ENCODE measurements at places on chromosomes 1 and 21.

- DNase-seq = no peak
These were observed 546 bp downstream of the POU2F1 start for GRCh38 chr1:167221126-167221737.

GRCh38 chr1:75765697-75766355 lies 20.2 kb upstream of the RABGGTB start:
- no peak for DNase-seq

- no peak for DNase-seq
These were observed 49.0 kb downstream of the KLHDC7A start for GRCh38 chr1:18529714-18530113.

- DNase-seq = no peak
These were observed 55.8 kb downstream of the MAST2 start for GRCh38 chr1:45859221-45859620.

GRCh38 chr1:95451054-95451453 lies 217.0 kb downstream of the RWDD3 start:
- no peak for DNase-seq

DNA sequence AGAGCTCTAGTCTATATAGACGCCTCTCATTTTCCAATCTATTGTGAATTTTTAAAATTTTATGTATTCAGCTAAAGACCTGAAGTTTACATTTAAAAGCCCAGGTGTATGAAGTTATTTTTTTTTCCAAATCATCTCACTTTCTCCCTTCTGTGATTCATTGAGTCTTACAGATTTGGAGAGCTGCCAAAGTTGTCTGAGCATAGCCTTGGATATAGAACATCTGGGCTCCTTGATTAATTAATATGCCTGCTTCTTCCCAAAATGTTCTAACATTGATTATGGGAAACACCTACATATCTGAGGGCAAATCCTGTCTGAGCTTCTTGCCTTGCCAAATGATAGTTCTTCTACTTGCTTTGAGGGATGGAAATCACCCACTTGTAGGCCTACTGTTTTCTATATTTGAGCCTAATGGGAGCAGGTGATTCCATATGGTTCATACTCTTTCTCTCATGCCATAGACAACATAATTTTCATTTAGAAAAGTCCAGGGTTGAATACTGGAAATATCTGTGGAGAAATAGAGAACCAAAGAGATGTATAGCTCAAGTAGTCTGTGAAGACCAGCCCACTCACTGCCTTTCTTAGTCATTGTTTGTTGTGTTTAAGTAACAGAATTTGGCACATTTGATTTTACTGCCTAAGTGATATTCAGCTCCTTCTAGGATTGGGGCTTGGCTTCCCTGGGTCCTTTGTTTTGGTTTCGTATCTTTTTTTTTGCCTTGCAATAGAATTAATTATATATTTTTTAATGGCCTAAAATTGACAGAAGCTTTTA lies 46.2 kb downstream of the MACF1 start:
- no peak for DNase-seq

DNA sequence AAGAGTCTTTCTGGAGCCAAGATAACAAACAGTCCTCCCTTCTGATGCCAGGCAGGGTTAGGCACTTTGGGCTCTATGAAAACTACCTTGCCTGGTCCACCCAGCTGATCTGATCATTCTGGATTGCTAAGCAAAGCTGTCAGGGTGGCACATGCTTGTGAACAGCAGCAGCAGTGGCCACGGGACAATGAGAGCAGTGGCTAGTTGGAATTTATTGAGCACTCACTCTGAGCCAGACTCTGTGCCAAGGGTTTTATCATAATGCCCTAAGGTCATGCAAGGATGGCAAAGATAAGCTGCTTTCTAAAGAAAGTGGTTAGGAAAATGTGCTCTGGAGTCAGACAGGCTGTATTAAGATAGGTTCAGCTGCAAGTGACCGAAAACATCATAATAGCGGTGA lies 390.4 kb upstream of the VAMP3 start:
- DNase-seq = no peak

- DNase-seq = no peak
These were observed 7.4 kb downstream of the CFAP410 start for GRCh38 chr21:44331650-44332307.

GRCh38 chr21:18449605-18450550 lies 46.3 kb upstream of the TMPRSS15 start:
- DNase-seq = no peak

DNA sequence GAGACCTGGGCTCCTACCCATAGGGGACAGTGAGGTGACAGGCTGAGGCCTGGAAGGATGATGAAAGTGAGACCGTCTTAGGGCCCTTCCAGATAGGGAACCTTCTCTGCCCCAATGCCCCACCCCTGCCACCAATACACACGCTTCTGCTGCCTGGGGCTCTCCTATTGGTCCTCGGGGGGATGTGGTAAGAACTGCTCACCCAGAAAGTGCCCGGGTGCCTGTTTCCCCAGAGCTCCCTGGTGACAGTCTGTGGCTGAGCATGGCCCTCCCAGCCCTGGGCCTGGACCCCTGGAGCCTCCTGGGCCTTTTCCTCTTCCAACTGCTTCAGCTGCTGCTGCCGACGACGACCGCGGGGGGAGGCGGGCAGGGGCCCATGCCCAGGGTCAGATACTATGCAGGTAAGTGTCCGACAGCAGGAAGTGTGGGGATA lies 948 bp downstream of the SEMA4A start:
- peak; percentile 46 for DNase-seq

- peak; percentile 31 for DNase-seq
These were observed 122.2 kb downstream of the CCDC185 start for GRCh38 chr1:223515421-223515820.

- no peak for DNase-seq
These were observed 254.0 kb downstream of the MATN1 start for GRCh38 chr1:30469426-30469825.

- no peak for DNase-seq
These were observed 210.0 kb upstream of the FOXD3 start for GRCh38 chr1:63112155-63112900.

- no peak for DNase-seq
These were observed 37.5 kb downstream of the HIVEP3 start for GRCh38 chr1:41880950-41881885.

DNA sequence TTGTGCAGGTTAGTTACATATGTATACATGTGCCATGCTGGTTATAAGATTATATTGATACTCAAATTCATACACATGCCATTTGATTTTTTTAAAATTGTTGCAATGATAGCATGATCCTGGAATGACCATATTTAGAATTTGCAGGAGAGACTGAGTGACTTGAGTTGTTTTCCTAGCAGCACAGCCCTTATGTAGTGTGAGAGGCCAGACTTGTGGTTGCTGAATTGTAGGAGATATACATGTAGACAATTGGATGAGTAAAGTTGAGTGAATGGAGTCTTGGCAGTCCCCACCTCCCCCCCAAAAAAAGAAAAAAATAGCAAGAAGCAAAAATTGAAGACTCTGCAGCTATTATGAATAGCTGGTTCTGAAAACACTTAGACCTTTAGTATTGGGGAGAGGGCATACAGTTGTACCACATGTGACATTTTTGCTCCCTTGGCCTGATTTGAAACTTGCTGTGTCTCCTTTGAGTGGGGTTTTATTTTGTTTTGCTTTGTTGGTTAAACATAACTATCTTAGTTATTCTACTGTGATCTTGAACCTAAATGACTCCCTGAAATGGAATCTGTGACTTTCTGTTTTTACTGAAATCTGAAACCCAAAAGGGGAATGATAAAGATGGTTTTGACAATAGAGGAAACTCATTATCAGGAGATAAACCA lies 280.3 kb downstream of the HMCN1 start:
- DNase-seq = no peak

DNA sequence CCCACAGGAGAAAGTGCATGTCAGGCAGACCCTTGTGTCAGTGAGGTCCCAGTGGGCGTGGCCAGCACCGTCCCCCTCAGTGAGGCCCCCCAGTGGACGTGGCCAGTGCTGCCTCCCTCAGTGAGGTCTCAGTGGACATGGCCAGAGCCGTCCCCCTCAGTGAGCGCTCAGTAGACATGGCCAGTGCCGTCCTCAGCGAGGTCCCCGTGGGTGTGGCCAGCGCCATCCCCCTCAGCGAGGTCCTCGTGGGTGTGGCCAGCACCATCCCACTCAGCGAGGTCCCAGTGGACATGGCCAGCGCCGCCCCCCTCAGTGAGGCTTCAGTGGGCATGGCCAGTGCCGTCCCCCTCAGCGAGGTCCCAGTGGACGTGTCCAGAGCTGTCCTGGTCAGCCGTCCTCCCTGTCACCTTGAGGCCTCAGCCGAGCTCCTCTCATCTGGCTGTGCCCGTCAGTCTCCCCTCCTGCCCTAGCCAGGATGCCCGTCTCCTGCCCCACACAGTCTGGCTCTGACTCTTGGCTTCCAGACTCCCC lies 35.5 kb downstream of the PDE9A start:
- DNase-seq = no peak

DNA sequence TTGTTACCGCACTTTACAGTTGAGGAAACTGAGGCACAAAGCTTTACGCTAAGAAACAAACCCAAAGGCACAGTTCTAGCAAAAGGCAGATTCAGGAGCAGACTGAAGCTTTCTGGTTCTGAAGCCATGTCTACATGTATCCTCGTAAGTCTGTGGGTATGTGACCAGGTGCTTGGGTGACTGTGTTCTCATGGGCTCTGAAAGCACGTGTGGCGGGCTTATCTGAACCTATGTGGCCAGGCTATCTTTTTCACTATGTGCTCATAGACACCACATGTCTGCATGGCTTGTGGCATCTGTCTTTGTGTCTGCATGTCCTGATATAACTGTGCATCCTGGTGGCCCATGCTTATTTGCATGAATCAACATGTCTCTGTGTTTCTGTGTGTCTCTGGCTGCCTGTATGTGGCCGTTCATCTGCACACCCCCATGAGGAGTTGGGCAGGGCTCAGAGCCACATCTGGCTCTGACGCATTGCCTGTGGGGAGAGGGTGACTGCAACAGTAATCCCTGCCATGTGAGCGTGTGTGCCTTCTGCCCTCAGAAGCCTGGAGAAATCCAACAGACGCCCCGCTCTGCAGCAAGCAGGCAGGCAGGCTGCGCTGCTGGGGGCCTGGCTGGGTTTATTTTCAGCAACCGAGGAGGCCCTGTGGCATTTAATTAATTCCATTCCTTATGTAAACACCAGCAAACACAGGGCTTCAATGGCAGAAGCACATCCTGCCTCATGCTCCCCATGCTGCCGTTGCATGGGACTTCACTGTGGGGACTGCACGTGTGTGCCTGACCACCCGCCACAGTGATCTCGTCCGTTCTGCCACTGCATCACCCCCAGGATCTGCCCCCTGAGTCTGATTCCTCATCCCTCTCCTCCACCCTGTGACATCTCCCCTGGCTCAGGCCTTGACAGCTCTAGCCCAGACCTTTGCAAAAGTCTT lies 115.4 kb downstream of the TRABD2B start:
- no peak for DNase-seq

- DNase-seq = no peak
These were observed 452.6 kb downstream of the PTBP2 start for GRCh38 chr1:97174039-97174704.

GRCh38 chr1:21311016-21311415 lies 20.8 kb upstream of the ECE1 start:
- DNase-seq = no peak

DNA sequence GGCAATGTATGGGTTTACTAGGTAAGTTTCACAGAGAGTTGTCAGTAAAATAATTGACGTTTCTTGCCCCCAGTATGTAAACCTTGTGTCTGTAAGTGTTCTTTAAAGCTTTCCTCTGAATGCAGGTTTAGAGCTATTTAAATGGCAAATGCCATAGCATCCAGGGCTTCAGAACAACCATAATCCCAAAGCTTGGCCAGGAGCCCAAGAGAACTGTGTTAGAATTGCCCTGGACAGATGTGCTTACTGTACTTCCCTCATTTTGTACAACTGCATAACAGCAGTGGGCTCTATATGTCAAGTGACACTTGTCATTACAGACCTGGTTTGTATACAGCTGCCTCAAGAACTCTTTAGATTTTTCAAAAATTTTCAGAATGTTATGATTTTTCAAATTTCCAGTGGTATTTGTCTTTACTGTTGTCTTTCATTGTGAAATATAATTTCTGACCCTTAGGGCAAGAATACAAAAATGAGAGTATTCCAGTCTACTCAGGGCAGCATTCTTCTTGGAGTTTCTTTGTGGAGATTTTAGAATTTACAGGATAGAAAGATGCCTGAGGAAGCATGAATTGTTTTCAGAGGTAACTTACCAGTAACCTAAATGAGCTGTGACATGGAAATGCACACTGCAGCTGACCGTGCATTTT lies 136.9 kb upstream of the L1TD1 start:
- DNase-seq = no peak

GRCh38 chr21:38228537-38228936 lies 28.3 kb upstream of the KCNJ15 start:
- no peak for DNase-seq

DNA sequence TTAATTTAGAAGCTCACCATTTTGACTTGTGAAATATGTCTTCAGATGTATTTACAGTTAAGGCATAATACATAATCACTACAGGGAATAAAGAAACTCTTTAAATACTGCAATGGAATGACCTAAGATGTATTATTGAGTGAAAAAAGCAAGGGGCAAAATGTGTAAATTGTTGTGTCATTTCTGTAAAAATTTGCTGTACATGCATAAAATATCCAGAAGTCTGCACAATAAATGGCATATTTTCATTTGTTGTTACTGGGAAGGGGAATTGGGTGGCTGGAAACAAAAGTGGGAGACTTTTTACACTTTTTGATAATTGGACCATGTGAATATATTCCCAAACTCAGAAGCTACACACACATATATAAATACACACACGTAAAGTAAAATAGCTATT lies 17.1 kb downstream of the LRIG2 start:
- no peak for DNase-seq

GRCh38 chr1:64019818-64020217 lies 183.6 kb upstream of the UBE2U start:
- no peak for DNase-seq

DNA sequence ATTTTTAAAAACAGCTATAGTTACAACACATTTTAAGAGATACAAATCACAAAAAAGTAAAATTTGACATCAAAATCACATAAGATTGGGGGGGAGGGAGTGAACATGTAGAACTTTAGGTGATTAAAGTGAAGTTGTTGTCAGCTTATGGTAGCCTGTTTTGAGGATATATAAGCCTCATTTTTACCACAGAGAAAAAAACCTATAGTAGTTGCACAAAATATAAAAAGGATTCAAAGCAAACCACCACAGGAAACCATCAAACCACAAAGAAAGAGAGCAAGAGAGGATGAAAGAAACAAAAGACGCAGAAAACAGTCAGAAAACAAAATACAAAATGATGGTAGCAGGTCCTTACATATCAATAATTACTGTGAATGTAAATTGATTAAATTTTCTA lies 291.9 kb upstream of the DEPDC1 start:
- DNase-seq = no peak

DNA sequence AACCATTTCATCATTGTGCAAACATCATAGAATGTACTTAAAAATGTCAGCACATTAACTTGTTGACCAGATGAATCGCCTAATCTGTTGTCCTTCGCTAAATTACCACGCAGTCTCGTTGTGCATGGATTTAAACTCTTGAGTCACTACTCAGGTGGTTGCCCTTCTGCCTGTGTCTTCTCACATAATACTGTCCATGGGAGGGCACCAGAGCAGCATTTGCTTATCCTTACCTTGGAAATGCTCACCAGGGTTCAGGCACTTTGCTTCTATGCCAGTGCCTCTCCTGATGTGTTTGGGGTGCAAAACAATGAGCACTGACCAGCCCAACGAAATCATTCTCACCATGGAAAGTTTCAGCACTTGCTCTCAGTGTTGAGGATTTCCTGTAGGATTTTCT lies 559.9 kb downstream of the RWDD3 start:
- DNase-seq = no peak

GRCh38 chr1:234997896-234998741 lies 130.5 kb downstream of the TOMM20 start:
- no peak for DNase-seq

GRCh38 chr1:63612564-63612963 lies 19.4 kb downstream of the PGM1 start:
- DNase-seq = no peak

- DNase-seq = no peak
These were observed 5.7 kb downstream of the TGFB2 start for GRCh38 chr1:218350801-218351266.
